ENCODE measurements at places on chromosomes 2 and 18.

DNA sequence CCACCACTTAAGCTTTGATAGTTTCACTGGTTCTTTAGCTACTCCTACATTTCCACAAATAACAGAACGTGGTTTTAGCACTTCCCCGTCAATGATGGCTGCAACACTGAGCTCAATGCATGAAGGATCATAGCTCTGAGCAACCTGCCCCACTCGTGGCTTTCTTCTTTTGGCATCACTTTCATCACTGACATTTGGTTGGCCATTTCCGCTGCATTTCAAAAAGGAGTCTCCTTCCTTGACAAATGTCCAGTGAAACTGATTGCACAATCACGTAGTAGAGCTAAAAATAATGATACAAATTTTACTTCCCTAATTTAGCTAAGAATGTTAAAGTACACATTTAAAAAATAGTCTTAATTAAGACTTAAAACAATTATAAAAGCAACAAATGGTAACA lies 205.2 kb upstream of the HDAC4 start:
- DNase-seq: peak; percentile 91

DNA sequence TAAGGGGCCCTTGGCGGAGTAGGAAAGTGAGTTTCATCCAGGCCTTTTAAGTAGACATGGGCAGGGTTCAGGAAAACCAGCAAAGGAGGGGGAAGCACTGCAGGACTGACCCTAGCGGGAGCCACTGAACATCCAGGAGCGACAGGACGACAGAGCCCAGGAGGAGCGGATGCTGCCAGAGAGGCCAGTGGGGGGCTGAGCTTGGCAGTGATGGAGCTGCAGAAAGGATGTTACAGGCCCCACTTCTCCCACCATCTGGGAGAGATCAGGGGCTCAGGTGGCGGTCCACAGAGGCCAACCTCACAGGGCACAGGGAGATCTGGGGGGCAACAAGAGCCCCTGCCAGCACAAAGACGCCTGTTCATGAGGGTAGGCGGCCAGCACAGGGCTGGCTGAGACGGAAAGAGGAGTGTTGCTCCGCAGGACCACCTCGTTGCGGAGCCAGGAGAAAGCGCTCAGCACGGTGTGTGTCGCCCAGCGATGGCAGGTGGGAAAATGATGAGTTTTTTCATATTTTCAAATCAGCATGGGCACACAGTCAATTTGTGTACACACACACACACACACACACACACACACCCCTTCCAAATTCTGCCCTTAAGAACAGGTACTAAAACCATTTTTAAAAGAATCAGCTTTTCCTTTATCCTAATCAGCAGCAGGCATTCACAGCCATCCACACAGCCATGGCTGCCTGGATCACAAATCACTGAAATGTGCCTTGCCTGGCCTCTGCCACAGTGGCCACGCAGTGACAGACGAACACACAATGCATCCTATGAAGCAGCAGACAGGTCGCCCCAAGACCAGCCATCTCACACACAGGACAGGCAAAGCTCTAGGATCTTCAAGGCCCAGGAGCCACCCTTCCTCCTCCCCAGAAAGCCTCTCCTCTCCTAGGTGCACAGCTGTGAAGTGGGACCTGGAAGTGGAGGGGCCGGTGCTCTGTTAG lies 63.2 kb downstream of the NDUFA10 start:
- DNase-seq: no peak

- DNase-seq: no peak
These were observed 24.8 kb upstream of the ZFP36L2 start for GRCh38 chr2:43251171-43251731.

DNA sequence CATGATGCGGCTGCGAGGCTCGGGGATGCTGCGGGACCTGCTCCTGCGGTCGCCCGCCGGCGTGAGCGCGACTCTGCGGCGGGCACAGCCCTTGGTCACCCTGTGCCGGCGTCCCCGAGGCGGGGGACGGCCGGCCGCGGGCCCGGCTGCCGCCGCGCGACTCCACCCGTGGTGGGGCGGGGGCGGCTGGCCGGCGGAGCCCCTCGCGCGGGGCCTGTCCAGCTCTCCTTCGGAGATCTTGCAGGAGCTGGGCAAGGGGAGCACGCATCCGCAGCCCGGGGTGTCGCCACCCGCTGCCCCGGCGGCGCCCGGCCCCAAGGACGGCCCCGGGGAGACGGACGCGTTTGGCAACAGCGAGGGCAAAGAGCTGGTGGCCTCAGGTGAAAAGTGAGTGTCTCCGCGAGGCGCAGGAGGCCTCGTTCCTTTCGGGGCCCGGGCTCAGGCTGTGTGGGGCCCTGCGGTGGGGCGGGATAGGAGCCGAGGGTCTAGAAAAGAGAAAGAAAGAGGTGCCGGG lies 520 bp downstream of the GLS start:
- no peak for DNase-seq

- DNase-seq: no peak
These were observed 31.4 kb upstream of the IL1B start for GRCh38 chr2:112867701-112868631.

DNA sequence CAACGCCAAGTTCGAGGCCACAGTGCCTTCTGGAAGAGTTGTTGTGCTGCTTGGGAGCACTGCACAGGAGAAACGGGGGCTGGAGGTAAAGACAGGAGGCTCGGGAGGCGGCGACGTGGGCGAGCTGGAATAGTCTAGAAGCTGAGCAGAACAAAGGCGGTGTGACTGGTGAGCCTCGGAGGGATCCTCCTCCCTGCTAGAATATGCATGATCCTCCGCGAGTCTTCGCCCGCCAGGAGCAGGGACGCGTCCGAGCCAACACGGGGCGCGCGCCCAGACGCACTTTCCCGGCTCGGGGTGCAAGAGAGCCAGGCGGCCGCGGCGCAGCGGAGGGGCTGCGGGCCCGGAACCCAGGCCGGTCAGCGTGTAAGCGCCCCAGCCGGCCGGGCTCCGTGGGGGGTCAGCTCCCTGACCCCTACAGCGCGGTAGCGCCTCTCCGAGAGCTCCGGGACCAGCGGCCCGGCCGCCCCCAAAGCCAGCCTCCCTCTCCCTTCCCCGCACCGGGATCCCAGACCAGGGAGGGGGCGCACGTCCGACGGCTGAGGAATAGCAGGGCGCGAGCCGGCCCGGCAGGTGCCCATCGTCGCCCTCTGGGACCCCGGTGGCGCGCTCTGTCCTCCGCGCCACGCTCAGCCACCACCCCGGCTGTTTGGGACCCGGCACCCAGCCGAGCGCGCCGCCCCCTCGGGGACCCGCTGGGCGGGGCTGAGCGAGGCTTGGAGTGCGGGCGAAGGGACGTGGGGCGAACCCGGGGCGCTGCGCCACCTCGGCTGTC lies 62.5 kb downstream of the GNAL start:
- DNase-seq: no peak

DNA sequence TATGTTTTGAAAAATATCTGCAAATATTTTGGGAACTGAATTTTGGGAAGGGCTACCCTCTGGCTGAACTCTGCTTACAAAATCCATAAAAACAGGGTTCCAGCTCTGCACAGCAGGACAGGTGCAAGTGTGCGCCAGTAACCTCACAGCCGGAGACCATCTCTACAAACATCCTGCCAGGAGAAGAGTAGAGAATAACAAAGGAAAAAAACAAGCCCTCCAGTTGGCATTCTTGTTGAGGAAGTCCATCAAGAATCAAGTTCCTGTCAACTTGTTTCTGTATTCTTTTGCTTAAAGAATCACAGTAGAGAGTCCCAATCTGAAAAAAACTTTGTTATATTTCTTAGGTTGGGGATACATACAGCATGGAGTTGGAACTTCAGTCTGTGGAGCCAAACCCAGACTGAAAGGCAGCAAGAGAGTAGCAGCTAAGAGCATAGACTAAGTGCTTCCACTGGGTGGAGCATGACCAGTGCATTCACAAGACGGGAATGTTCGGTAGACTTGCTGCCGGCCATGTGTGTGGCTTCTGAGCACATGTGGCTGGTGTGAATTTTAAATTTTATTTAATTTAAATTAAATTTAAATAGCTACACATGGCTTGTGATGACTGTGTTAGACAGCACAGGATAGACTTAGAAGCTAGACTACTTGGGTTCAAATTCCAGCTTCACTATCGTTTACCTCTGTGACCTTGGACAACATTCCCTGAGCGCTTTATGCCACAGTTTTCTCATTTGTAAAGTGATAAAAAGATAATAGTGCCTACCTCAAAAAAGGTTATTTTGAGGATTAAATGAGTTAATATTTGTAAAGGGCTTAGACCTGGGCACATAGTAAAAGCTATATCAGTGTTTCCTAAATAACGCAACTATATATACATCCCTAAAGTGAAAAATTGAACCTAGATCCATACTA lies 41.9 kb downstream of the SPTBN1 start:
- DNase-seq: peak; percentile 2

GRCh38 chr18:74268175-74268574 lies 23.6 kb downstream of the CYB5A start:
- no peak for DNase-seq

DNA sequence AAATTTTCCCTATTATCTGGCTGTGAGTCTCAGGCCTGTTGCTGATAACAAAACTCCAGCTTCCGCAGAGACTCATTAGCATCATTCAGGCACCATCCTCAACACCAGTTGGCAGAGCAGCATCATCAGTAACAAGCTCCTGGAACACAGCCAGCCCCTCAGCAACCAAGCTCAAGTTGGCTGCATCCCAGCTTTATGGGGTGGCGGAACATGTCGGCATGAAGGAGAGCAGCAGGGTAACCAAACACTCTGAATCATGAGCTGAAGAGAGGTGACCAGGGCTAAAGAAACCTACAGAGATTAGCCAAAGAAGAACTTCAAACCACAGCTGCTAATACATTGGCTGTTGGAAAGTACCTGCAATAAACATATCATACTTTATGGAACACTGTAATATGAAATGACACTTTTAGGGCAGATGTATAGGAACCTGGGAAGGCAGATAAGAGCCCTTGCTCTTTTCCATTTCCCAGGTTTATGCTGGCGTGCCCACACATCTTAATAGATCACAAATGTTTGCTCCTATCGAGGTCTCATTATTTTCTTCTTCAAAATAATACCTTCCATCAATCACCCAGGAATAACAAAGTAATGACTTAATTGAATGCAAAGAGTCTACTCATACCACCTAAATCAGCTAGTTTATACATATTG lies 63.8 kb downstream of the PDE11A start:
- DNase-seq: no peak

DNA sequence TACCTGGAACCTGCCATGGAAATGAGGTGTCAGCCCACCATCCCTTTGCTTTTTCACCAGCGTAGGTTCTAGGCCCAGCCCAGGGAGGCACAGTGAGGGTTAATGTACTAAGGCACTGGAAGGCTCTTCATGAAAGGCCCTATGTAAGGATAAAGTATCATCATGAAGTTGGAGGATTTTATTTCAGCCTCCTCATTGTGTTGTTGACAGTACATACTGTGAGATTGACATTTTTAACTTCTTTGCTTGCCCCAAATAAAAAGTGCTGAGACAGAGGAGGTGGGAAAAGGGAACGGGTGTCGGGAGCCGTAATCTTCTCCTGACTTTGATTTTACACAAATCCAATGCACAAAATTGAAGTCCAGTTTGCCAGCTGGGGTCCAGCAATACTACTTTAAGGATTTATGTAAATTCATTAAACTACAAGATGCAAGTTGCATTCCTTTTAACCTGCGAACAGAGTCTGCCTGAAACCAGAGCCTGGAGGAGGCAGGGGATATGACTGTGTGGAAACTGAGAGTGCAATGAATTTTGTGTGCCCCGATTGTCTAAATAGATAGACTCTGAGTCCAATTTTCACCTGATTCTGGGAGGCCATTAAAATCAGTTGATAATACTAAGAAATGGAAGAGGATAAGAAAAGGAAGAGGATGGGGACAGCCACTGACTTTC lies 5.4 kb upstream of the NCKAP5 start:
- no peak for DNase-seq

DNA sequence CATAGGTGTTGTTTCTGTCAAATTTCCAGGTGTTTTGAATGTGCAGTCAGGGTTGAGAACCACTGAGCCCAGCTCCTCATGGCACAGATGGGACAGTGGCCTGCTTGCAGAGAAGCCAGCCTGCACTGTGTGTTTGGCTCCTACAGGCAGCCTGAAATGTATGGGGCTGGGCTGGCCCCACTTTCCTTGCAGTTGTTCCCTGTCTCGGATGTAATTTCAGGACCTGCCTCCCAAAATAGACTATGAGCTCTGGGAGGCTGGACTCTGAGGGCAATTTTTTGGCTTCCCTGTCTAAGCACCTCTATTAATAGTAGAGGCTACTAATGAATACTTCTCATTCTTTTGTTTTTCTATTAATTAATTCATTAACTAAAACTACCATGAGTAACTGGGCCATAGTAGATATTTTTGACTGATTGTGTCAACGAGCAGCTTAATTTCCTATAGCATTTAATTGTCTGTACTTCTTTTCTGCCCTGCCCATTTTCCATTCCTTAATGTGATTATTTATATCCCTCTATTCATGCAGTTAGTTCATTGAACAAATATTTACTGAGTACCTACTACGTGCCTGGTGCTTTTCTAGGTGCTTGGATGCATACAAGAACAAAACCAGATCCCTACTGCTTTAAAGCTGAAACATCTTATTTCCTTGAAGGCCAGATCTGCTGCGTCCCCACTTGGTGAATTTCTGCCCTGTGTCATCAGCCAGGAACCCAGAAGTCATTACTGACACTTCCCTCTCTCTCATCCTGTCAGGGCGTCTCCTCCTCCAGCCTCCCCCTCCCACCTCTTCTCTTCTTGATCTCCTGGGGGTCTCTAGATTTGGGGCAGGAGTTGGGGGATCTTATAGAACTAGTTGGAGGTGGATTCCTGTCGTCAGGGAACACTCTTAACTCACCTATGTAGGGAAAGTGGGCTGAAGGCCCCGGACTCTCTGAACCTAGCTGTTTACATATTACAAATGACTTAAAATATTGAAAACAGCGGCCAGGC lies 16.3 kb downstream of the DYSF start:
- DNase-seq: no peak

DNA sequence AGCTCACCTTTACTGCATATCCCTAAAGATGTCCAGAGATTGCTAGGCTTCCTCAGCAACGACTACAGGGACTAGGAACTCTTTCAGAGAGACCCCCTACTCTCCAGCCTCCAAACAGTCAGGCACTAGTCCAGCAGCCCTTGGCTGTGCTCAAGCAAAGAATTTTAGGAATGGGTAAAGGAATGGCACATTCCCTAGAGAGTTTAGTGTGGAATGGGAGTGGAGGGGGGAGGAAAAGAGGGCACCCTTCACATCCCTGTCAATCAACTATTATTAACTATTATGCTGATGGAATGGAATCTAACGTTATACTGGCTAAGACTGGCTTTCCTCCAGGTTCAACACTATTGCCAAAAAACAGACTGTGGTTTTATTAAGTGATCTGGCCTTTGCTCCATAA lies 64.8 kb downstream of the IKZF2 start:
- no peak for DNase-seq

- DNase-seq: no peak
These were observed 16.5 kb upstream of the VIT start for GRCh38 chr2:36680012-36680411.

DNA sequence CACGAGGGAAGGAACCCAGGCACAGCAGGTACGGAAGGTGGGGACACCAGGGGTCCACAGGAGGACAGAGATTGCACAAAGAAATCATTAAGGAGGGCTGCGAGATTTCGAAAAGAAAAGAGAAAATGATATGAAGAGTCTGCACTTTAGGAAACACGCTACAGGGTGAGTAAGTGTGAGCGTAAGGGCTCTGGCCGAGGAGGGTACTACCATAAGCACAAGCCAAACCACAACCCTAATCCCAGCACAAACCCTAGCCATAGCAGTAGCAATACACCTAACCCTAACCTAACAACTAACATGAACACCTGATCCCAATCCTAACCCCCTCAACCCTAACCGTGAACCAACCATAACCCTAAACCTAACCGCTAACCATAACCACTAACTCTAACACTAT lies 104.0 kb downstream of the ZNF516 start:
- DNase-seq: no peak

Data from AML-193 (cell line).